Ecto neural progenitor cell (in vitro differentiated cells): ENCODE measurements at places on chromosomes 16 and 17.
A peak's percentile ranks its signal among the peaks of the same experiment; 100 is the strongest.

DNA sequence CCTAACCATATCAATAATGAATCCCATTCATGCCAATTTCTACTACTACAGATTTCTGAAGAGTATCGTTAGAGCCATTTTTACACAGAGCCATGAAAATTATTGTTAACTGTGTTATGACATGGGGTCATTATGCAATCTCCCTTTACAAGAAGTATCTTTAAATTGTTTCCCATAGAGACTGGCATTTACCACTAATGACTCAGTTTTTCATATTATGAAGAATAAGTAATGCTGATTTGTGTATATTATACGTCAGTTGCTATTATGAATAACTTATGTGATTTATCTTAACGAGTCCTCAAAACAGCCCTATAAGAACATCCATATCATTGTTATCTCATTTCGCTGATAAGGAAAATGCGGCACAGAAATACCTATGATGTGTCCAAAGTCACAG is 173.8 kb downstream of the KCNJ2 start:
- DNase-seq, result no peak

DNA sequence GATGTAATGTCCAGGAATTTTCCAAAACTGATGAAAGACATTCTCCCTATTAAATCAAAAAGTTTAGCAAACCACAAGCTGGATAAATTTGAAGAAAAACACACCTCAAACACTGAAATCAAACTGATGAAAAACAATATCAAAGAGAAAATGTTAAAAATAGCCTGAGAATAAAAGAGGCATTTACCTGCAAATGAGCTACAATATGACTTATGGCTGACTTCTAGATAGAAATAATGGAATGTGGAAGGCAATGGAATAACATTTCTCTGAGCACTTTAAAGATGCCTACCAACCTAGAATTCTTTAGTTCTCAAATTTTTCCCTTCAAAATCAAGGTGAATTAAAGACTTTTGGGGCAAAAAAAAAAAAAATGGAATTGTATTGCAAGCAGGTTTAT is 52.4 kb upstream of the HSBP1 start:
- DNase-seq, result no peak

DNA sequence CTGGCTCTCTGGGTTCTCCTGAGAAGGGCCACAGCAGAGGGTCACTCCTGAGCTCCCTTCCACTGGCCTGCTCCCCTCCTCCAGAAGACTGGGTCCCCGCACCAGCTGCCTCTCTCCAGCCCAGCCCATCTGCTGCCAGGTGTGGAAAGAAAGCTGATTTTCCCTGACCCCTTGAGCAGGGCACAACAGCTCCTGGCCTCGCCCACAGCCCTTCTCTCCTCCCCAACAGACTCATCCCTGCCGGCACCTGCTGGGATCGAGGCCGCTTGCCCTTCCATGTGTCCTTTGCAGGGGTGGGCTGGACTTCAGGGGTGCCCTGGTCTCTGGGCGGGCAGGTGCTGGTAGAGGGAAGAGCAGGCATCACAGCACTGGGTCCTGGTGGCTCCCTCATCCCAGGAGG is 4.8 kb upstream of the SMIM5 start:
- DNase-seq, result no peak

DNA sequence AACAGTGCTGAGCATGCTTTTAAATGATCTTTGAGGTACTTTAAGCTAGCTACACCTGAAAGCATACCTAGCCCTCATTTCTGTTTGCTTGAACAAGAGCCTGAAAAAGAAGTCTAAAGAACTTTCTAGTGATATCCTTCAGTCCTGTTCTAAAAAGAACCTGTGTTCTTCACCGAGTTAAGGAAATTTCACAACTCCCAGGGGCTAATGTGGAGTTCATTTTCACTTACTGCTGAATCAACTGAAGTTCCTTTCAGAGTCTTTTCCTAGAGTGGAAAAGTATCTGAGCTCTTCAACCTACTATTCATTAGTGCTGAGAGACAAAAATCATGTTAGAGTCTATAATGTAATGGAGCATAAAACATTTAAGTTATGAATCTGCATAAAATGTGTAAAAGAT is 66.9 kb downstream of the CHD9 start:
- DNase-seq, result no peak

GRCh38 chr17:40777971-40778370 is 4.4 kb downstream of the KRT27 start:
- DNase-seq, result no peak

- DNase-seq, result peak; percentile 58
Observed at GRCh38 chr16:14310519-14310991, 239.4 kb downstream of the MRTFB start.

- DNase-seq, result no peak
Observed at GRCh38 chr17:32763855-32764439, 113.0 kb downstream of the MYO1D start.

- no peak for DNase-seq
Observed at GRCh38 chr16:15701975-15702970, 52.2 kb downstream of the NDE1 start.

GRCh38 chr17:69043098-69043734 is 17.5 kb downstream of the ABCA9 start:
- DNase-seq, result no peak

- DNase-seq, result no peak
Observed at GRCh38 chr17:37339321-37339720, 36.5 kb upstream of the C17orf78 start.

DNA sequence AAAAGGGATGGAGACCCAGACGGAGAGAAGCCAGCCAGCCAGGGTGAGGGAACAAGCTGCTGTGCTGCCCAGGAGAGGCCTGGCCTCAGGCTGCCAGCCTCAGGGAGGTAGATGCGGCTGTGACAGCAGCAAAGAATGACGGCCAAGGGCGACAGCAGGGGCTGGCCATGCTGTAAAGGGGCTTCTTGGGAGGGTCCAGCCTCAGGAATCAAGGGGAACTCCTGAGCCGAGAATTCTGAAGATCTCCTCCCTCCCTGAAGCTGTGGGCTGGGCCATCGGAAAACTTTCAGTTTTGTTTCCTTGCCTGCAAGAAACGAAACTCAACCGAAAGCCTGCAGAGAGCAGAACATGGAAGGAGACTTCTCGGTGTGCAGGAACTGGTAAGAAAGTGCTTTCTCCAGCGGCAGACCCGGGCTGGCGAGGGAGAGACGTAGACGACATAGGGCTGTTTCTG is at the start of gene XAF1:
TSS of gene XAF1 (plus strand) at position 316 of the 454 bp plus-strand sequence. CDS start at position 349, 33 bp downstream.
- no peak for DNase-seq

GRCh38 chr17:34665819-34666763 is 86.7 kb downstream of the TMEM132E start:
- no peak for DNase-seq

GRCh38 chr17:16652847-16653366 is 743 bp downstream of the ZNF624 start:
- no peak for DNase-seq

- no peak for DNase-seq
Observed at GRCh38 chr16:27404163-27404823, 2.3 kb downstream of the IL21R start.

DNA sequence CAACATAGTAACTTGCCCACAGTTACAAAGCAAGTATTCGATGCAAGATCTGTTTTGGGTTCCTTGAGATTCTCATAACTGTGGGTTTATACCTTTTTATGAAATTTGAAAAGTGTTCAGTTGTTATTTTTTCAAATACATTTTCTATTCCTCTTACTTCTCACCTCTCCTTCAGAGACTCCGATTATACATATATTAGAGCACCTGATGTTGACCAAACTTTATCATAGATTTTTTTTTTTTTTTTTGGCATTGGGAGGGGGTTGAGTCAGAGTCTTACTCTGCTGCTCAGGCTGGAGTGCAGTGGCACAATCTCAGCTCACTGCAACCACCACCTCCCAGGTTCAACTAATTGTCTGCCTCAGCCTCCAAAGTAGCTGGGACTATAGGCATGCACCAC is 51.3 kb upstream of the RBBP6 start:
- no peak for DNase-seq

DNA sequence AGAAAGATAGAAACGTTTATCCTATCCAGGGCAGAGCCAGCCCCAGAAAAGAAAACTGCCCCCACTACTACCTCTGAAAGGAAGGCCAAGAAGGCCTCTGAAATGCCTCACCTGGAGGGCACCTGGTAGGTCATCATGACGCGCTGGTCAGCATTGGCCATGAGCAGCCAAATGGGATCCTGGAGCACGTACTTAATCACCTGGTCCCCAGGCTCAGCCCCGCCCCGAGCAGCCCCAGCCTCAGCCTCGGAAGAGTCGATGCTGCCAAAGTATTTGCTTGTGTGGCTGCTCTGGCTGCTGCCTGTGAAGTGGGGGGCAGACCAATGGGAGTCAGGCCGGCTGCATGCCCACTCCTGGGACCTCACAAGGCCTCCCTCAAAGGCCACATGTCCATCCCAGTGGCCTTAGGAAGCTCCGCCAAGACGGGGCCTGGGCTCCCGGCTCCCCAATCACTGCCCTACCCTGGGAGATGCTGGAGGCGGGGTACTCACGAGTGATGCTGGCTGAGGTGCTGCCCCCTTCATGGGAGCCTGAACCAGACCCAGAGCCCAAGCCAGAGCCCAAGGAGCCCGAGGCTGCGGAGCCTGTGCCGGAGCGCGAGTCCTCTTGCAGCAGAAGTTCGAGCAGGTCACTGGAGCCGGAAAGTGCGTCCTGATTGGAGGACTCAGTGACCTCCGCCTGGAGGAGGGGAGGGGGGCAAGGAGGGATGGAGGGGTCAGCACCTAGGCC is 9.9 kb downstream of the PER1 start:
- no peak for DNase-seq

- DNase-seq, result no peak
Observed at GRCh38 chr16:88385112-88385594, 2.4 kb downstream of the ZNF469 start.

DNA sequence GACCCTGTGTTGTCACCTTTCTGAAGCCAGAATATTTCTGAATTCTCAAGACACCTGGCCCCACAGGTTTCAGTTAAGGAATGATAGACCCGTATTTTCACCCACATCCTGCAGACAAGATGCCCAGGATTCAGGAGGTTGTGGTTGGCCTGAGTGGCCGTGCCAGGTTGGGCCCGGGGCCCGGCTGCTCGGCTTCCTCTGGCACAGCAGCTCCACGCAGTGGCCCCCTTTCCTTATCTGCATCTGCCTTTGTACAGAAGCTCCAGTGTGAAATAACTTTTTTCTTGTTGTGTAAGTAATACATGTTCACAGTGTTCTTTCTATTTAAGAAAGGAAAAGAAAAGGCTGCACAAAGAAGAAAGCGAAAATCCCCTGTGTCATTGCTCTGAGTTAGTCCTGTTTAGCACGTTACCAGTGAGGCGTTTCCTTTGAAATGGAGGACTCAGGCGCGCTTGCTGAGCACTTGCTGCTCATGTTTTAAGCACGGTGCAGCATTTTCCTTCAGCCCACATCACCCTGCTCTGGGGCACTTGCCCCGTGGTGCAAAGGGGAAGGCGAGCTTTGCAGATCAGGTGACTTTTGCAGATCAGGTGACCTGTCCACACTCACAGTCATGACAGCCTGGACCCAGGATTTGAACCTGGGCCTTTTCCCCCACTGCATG is 12.8 kb downstream of the ZC3H18 start:
- DNase-seq, result no peak

DNA sequence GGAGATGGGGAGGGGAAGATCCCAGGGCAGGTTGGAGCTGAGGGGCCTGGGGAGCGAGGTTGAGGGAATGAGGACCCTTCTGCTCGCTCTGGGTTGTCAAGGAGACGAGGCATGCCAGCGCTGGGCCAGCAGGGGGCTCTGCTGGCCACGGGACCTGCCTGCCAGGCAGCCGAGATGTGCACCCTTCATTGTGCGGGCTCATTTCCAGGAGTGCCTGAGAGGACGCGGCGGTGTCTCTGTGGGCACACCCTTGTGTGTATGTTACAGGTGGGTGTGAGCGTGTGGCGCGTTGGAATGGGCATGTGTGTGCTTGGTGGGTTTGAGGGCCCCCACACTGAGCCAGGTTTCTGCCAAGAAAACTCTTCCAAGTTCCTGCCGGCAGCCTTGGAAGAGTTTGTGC is 15.9 kb downstream of the ARHGAP23 start:
- DNase-seq, result peak; percentile 89

DNA sequence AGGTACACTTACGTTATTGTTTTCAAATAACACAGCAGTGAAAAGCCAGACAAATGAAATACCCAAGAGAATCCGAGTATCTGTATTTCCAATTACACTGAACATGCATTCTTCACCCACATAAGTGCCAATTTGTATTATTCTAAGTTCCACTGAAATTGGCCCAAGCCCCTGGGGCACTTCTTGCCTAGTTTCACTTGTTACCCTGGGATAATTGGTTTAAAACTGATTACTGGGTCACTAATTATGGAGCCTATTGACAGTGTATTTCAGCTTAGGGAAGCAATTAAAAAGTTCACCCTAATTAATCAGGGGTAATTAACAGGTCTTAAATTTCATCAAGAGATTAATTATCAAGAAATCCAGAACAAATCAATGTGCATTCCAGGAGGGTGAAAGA is 60.5 kb upstream of the HS3ST2 start:
- no peak for DNase-seq

- DNase-seq, result peak; percentile 94
Observed at GRCh38 chr17:50363217-50364060, 9.5 kb downstream of the MRPL27 start.

DNA sequence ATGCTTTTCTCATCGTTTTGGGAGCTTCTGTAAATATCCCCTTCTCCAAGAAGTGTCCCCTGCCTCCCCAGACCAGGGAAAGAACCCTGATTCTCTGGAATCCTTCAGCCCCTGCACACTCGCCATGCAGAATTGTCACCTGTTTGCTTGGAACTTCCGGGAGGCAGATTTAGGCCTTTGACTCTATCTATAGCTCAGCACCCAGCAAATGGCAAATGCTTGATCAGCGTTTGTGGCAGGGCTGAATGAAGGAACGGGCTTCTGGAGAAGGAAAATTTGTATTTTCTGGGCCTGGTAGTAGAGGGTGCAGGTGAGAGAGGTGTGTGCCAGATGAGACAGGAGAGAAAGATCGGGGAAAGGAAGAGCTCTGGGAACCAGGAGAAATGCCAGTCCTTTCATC is 18.3 kb upstream of the CACNG4 start:
- no peak for DNase-seq

DNA sequence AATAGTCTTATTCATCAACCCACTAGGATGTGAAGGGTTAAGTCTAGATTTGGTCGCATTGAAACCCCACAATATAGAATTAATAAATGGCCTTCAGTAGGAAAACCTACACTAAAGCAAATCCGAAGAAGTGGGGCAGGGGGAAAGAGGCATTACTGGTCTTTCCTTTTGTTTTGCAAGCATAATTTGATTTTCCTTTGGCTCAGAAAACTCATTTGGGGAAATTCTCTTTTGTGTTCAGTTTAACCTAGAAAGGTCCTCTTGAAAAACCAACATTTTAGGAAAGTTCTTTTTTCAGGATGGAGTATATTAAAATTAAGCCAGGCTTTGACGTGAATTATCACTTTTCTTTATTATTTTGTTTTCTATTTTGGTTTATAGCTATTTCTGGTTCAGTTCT is 31.7 kb downstream of the ERCC4 start:
- DNase-seq, result no peak

GRCh38 chr16:51045186-51045585 is 105.9 kb downstream of the SALL1 start:
- DNase-seq, result no peak

- DNase-seq, result no peak
Observed at GRCh38 chr17:29252101-29252791, 5.6 kb downstream of the CRYBA1 start.

- no peak for DNase-seq
Observed at GRCh38 chr17:28211811-28212210, 107.2 kb upstream of the TMEM97 start.

GRCh38 chr16:88903267-88903666 is 36.8 kb upstream of the PABPN1L start:
- DNase-seq, result no peak

- DNase-seq, result no peak
Observed at GRCh38 chr17:73231395-73231794, 30.3 kb downstream of the CPSF4L start.
